ENCODE measurements at places on chromosomes 2 and 18. TPM values are rescaled to one million over a fixed set of nuclear protein-coding genes. Genes with fewer than 3 reads are reported as not detected.

- no peak overlapping the region for H3K4me3 ChIP-seq
- no peaks in the 10 kb centered on the region for H3K27me3 ChIP-seq
- DNase-seq = no peak
- no peak overlapping the region for H3K27ac ChIP-seq
- H3K4me1 ChIP-seq = peaks cover 49% of the 10 kb centered on the region
Measured at GRCh38 chr2:36466135-36466534, 110.6 kb downstream of the CRIM1 start.

The CETN1 gene
- total RNA-seq = not detected

The NGEF gene
- 17.8 TPM for total RNA-seq

The C2orf15 gene
- 1.5 TPM for total RNA-seq

- no peak overlapping the region for H3K27ac ChIP-seq
- H3K4me3 ChIP-seq = no peak overlapping the region
- no peaks in the 10 kb centered on the region for H3K36me3 ChIP-seq
- H3K4me1 ChIP-seq = peaks cover 5% of the 10 kb centered on the region
Measured at GRCh38 chr18:46920067-46920466, 2.7 kb downstream of the KATNAL2 start.

DNA sequence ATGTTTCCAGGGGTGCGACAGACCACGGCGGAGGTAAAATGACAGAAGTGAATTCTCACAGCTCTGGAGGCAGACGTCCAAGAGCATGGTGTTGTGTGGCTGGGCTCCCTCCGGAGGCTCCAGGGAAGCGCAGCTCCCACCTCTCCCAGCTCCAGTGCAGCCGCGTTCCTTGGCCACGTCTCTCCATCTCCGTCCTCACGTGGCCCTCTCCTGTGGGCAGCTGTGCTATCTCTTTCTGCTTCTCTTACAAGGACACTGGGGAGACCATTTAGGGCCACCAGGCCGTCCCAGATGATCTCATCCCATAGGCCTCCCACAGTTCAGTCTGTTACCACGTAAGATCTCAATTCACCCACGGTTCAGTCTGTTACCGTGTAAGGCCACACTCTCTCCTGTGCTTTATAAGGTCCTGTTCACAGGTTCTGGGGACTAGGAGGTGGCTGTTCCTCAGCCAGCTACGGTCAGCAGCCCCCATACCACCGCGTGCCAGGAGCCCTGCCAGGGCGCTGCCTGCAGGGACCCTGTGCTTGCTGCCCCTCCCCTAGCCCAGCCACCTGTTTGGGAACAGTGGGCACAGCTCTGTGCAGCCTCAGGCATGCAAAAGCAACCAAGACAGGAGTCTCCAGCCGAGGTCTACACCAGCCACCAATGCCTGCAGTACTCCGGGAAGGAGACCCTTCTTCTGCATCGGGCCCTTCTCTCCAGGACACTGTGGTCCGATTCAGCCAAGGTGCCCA lies 2.9 kb upstream of the MAB21L4 start:
- no peak overlapping the region for H3K27ac ChIP-seq
- no peaks in the 10 kb centered on the region for H3K36me3 ChIP-seq
- H3K4me3 ChIP-seq = no peak overlapping the region
- no peaks in the 10 kb centered on the region for H3K27me3 ChIP-seq
- H3K4me1 ChIP-seq = peaks cover 2% of the 10 kb centered on the region
- DNase-seq = no peak

The TTN gene
- total RNA-seq = 0.13 TPM

DNA sequence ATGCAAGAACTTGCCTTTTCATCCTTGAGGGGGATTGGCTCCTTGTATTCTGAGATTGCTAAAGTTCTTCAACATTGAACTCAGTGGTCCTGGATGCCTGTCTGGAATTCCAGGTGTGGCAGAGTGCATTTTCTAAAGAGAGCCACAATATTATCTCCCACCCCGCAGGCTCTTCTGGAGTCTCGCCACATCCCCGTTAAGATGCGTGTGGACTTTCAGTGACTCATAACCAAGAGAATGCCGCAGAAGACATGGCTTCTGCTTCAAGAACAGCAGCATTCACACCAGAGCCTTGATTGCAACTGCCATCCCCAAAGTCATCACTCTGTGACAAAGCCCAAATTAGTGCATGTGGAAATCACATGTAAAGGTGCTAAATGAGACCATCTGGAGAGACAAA lies 142.7 kb downstream of the CDH20 start:
- no peak overlapping the region for H3K4me3 ChIP-seq
- no peak overlapping the region for H3K27ac ChIP-seq
- no peaks in the 10 kb centered on the region for H3K27me3 ChIP-seq
- no peaks in the 10 kb centered on the region for H3K4me1 ChIP-seq
- H3K36me3 ChIP-seq = no peaks in the 10 kb centered on the region

The KCNK3 gene
- 32.8 TPM for total RNA-seq

- no peak overlapping the region for H3K4me3 ChIP-seq
- no peaks in the 10 kb centered on the region for H3K27me3 ChIP-seq
- no peaks in the 10 kb centered on the region for H3K36me3 ChIP-seq
Measured at GRCh38 chr2:75594596-75594995, 33.9 kb upstream of the EVA1A start.

- no peak overlapping the region for H3K4me3 ChIP-seq
- H3K27ac ChIP-seq = no peak overlapping the region
- no peak for DNase-seq
Measured at GRCh38 chr2:98280376-98281102, 65.7 kb upstream of the CNGA3 start.

The TUBA4B gene
- not detected for total RNA-seq

DNA sequence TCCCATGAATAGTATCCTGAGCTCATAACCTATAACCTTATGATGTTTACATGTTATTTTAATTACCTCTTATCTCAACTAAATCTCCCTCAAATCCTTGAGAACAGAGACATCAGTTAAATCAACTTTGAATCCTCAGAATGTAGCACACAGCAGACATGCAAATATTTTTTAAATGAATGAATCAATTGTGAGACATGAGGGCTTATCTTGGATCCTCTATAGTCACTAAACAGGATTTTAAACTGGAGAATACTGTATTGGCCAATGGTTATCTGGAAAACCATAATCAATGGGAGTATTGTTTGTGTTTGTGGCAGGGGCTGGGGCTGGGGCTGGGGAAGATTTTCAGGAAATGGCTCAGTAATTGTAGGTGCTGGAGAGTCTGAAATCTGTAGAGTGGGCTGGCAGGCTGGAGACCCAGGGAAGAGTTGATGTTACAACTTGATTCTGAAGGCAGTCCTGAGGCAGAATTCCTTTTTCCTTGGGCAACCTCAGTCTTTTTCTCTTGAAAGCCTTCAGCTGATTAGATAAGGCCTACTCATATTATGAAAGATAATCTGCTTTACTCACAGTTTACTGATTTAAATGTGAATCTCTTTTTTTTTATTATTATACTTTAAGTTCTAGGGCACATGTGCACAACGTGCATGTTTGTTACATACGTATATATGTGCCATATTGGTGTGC lies 106.3 kb downstream of the NCOA1 start:
- H3K27me3 ChIP-seq = no peaks in the 10 kb centered on the region
- H3K4me3 ChIP-seq = no peak overlapping the region
- H3K36me3 ChIP-seq = no peaks in the 10 kb centered on the region
- no peaks in the 10 kb centered on the region for H3K4me1 ChIP-seq
- no peak overlapping the region for H3K27ac ChIP-seq
- no peak for DNase-seq

GRCh38 chr18:5395860-5396448 lies 100.4 kb upstream of the ZBTB14 start:
- H3K4me3 ChIP-seq = no peak overlapping the region
- no peak overlapping the region for H3K27ac ChIP-seq
- no peak for DNase-seq
- no peaks in the 10 kb centered on the region for H3K4me1 ChIP-seq
- H3K36me3 ChIP-seq = no peaks in the 10 kb centered on the region
- H3K27me3 ChIP-seq = no peaks in the 10 kb centered on the region
